Stimulated activated naive B cell treated with anti-CD40 and anti-IgM and Interleukin-4, amounts not matched to agents 10 μg/mL and 1 μg/mL and 100 μg/mL, for 72 hours (primary cell): ENCODE measurements at places on chromosomes 5 and 9.

DNA sequence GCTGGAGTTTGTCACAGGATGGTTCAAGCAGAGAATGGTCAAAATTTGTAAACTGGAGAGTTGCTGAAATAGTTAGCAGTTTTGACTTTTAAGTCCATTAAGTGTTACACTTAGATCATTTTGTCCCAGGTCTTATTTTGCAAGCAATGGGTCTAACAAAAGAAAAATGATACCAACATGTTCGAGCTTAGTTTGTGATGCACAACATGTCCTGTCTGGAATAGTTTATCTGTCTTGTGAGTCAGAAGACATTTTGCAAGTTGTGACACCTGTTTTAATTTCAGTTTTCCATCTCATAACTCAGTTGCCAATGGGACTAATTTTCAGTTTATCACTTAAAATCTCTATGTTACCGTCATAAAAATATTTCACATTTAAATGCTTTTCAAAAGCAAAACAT lies 929.8 kb downstream of the CDH18 start:
- DNase-seq: no peak

DNA sequence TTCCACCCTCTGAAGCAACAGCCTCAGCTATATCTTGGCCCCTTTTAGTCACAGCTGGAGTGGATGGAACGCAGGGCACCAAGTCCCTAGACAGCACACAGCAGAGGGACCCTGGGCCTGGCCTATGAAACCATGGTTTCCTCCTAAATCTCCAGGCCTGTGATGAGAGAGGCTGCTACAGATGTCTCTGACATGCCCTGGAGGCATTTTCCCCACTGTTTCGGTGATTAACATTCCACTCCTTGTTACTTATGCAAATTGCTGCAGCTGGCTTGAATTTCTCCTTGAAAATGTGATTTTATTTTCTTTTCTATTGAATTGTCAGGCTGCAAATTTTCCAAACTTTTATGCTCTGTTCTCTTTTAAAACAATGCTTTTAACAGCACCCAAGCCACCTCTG lies 384.8 kb downstream of the PRR16 start:
- no peak for DNase-seq

GRCh38 chr5:168059131-168059530 lies 232.3 kb upstream of the WWC1 start:
- DNase-seq: no peak

GRCh38 chr5:157778121-157778805 lies 34.8 kb downstream of the LSM11 start:
- DNase-seq: no peak
